ENCODE measurements at places on chromosomes 7 and 10.

GRCh38 chr10:99996671-99997648 lies 12.8 kb downstream of the DNMBP start:
- no peak for DNase-seq

- DNase-seq: no peak
Measured at GRCh38 chr7:51213618-51214017, 103.0 kb downstream of the COBL start.

DNA sequence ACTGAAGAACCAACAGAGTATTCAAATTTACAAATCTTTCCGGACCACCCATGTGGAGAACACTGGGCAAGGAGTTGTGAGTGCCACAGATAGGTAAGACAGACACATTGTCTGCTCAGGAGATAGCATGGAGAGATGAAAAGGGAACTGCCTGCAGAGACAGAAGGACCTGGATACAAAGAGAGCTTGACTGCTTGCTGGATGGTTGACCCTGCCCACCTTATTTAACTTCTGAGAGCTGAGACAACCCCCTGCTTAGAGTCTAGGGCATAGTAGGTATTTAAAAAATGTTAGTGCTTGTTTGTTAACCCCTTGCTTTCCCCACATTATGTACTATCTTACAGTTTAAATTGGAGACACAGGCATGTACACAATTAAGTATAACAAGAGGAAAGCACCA lies 314.1 kb downstream of the THSD7A start:
- DNase-seq: no peak

DNA sequence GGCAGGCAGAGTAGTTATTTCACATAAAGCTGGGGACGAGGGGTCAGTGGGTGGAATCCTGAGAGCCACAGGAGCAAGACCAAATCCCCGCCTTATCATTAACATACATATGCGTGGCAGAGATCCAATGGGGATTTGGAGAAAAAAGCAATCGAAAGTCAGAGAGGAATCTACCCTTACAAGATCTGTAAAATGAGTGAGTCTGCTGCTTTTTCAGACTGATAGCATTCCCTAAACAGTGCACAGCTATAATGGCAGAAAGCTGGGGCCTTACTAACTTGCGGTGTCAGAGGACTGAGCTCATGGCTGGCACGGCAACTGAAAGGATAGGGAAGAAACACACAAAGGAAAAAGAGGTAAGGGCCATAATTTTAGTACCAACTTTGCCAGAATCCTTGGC lies 25.0 kb downstream of the GPR22 start:
- no peak for DNase-seq

DNA sequence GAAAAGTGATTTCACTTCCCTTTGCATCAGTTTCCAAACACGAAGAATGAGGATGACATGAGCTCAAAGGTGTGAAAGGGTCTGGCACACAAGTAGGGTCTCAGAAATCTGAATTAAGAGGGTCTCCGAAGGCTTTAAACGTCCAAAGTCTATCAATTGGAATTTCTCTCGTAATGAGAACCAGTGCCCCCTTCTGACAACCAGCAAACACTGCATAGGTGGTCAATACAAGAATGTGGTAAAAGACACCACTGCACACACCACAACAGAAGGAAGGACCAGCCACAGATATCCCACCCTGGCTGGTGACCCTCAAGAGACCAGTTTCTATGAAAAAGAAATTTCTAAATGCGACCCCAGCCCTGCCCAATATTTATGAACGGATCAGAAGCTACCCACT lies 78.1 kb downstream of the CALN1 start:
- DNase-seq: no peak

GRCh38 chr10:78759456-78760120 lies 309.2 kb upstream of the ZMIZ1 start:
- no peak for DNase-seq

GRCh38 chr7:156604311-156604710 lies 36.3 kb upstream of the RNF32 start:
- DNase-seq: no peak

- no peak for DNase-seq
Measured at GRCh38 chr7:27375958-27376357, 133.4 kb downstream of the EVX1 start.

DNA sequence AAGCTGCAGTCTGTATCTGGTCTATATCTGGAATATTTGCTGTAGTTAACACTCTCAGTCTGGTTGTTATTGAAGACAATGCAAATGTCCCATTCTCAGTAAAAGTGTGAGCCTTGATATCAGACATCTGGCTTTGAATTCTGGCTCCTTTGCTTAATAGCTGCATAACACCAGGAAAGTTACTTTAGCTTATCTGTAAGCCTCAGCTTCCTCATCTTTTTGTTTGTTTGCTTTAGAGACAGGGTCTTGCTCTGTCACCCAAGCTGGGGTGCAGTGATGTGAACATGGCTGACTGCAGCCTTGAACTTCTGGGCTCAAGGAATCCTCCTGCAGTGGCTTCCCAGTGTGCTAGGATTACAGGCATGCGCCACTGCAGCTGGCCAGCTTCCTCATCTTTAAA lies 41.3 kb downstream of the CNNM2 start:
- no peak for DNase-seq

- no peak for DNase-seq
Measured at GRCh38 chr7:96675548-96675947, 34.1 kb downstream of the SEM1 start.

DNA sequence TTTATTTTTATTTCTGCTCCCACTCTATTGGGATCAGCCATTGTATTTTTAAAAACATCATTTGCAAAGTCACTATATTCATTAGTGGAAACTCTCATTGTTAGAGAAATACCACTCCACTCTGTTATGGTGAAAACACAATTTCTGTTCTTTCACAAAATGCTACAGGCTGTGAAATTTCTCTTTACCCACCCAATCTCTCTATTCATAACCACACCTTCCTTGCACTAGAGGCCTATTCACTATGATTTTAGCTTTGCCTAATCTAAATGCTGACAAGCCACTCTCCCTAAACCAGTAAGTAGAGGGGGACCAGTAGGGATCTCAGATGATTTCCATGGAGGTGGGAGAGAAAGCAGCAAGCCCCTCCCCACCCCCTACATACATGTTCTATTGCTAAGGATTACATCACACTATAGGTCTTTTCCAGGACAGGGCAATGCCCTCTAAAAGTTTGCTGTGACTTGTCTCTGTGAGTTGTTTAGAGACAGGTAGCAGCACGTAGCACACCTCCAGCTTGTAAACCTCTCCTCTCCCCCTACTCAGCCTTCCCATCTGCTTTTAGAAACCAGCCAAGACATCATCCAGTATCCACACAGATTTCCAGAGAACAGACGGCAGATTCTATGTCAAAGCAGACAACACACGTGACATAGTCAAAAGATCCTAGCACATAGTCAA lies 58.3 kb upstream of the PPP1R3C start:
- no peak for DNase-seq

- DNase-seq: no peak
Measured at GRCh38 chr7:131238347-131238931, 89.2 kb upstream of the MKLN1 start.

DNA sequence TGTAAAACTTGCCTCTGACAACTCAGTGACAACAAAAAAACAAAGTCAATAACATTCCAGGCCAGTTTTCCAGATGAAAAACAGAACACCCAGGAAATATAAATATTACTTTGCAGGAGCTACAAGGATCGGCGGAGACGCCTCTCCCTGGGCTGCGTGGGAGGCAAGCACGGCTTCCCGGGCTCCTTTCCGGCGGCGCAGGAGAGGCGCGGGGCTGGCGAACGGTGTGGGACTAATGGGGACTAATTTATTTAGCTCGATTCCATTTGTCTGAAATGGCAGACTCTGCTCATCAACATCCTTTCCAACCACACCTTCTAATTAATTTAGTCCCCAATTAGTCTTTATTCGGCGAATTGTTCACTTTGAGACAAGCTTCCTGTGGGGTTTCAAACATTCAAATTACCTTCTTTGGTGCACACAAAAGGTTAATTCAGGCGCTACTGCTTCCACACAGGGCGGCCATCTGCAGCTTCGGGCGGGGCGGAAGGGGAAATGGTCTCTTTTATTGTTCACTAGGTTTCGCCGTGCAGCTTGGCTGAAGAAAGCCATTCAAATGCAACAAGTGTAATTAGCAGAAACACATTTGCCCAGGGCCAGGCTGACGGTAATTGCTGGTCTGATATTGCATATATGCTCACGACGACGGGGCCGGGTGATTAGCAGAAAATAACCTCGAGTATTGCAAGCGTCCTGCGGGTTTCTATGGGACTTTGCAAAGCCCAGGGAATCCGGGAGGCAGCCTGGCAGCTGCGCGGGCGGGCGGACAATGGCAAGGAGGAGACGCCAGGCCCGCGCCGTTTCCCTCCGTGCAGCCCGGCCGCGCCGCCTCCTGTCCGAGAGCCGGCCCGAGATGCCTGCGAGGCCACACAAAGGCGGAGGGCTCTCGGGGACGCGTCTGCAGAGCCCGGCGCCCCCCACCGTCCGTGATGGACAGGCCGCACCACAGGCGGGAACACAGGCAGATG lies 270.1 kb downstream of the PTPRN2 start:
- no peak for DNase-seq

- peak; percentile 91 for DNase-seq
Measured at GRCh38 chr7:101126651-101127459, at the start of gene SERPINE1. Gene SERPINE1 (plus strand): TSS chr7:101127104. CDS start chr7:101128394, 1,290 bp downstream.

DNA sequence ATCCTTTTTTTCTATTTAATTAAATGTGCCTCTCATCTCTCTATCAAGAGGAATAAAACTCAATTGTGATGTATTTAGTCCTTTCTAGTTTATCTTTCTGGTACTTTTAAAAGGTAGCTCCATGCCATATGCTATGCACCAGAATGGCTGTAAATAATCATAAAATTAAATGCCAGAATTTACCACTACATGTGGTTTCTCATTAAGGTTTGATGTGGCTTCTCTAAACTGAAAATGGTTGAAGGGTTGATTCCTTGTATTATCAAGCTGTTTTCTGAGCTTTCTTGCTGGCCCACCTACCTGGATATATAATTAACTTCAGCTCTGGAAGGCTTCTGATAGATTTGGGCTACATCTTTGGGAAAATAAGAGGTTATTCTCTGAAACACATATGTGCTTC lies 171.9 kb upstream of the RHOBTB1 start:
- DNase-seq: no peak

GRCh38 chr7:680411-681127 lies 45.9 kb upstream of the DNAAF5 start:
- DNase-seq: peak; percentile 48

- DNase-seq: no peak
Measured at GRCh38 chr7:18553605-18554003, 58.1 kb downstream of the HDAC9 start.

- DNase-seq: no peak
Measured at GRCh38 chr7:12569673-12570072, 847 bp upstream of the SCIN start.

DNA sequence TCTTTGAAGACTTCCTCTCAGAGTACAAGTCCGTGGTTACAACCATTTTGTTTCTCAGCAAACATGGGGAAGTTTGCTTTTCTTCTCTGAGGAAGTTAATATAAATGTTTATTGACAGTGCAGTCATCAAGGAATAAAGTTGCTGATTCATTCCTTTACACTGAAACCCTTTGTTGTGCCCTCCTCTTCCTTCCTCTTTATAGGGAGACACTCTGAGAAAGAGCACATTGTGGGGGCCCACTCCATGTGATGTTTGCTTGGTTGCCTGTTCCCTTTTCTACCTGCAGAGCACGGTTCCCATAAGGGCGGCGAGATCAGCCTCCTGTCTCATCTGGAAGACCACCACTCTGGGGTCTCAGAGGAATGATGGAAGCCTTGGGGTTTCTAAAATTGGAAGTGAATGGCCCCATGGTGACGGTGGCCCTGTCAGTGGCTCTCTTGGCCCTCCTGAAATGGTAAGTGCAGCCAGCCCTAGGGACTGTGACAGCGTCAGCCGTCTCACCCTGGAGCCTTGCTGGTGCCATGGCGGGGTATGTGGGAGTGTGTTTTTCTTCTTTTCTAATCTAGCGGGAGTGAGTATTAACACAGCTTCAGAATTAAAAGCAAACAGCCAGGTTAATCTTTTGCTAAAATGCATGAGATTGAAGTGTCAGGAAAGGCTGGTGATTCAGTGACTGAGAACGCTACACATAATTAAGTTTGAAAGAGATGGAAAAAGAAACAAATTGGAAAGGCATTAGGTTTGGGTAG lies at the start of gene TBXAS1:
TBXAS1 (plus strand) TSS at position 240 of the 750 bp plus-strand sequence; CDS start at position 367, 127 bp downstream.
- no peak for DNase-seq

- no peak for DNase-seq
Measured at GRCh38 chr7:104286839-104287238, 41.6 kb upstream of the LHFPL3 start.

- DNase-seq: no peak
Measured at GRCh38 chr7:116776046-116776445, 86.3 kb upstream of the CAPZA2 start.

- no peak for DNase-seq
Measured at GRCh38 chr7:151700586-151701165, 176.2 kb downstream of the PRKAG2 start.

GRCh38 chr7:45970454-45970853 lies 49.4 kb upstream of the IGFBP3 start:
- no peak for DNase-seq

GRCh38 chr7:150383710-150384397 lies 4.7 kb downstream of the ZNF775 start:
- peak; percentile 82 for DNase-seq

Measured in left forelimb (tissue), 1 donor.